Neural progenitor cell (in vitro differentiated cells): ENCODE measurements at places on chromosomes 1 and 21.

DNA sequence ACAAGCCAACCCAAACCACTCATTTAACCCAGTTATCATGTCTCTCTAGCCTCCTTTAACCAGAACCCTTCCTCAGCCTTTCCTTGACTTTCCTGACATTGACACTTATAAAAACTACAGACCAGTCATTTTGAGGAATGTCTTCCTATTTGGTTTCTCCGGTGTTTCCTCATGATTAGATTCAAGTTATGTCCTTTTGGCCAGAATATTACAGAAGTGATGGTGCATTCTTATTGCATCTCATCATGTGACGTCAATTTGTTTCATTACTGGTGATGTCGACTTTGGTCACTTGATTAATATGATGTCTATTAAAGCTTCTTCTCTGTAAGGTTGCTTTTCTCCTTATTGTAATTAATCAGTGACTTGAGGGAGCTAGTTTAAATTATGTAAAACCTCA, 6.1 kb upstream of the RCSD1 start:
- no peak overlapping the region for H3K27ac ChIP-seq
- H3K27me3 ChIP-seq, result peaks cover 17% of the 10 kb centered on the region

GRCh38 chr1:87314091-87314490, 14.6 kb upstream of the LMO4 start:
- no peak for DNase-seq
- H3K4me3 ChIP-seq, result no peak overlapping the region
- H3K4me1 ChIP-seq, result peaks cover 15% of the 10 kb centered on the region
- no peak overlapping the region for H3K27ac ChIP-seq
- H3K36me3 ChIP-seq, result no peaks in the 10 kb centered on the region
- H3K27me3 ChIP-seq, result no peaks in the 10 kb centered on the region

- H3K27me3 ChIP-seq, result no peaks in the 10 kb centered on the region
- no peaks in the 10 kb centered on the region for H3K36me3 ChIP-seq
- peaks cover 8% of the 10 kb centered on the region for H3K4me1 ChIP-seq
- no peak overlapping the region for H3K4me3 ChIP-seq
Observed at GRCh38 chr1:221440658-221441057, 301.2 kb downstream of the DUSP10 start.

- H3K36me3 ChIP-seq, result no peaks in the 10 kb centered on the region
- peaks cover 6% of the 10 kb centered on the region for H3K4me1 ChIP-seq
- DNase-seq, result no peak
- H3K27me3 ChIP-seq, result peaks cover 58% of the 10 kb centered on the region
- H3K4me3 ChIP-seq, result peak overlapping the region; percentile 58
Observed at GRCh38 chr1:67308136-67308535, 463 bp downstream of the IL12RB2 start.

DNA sequence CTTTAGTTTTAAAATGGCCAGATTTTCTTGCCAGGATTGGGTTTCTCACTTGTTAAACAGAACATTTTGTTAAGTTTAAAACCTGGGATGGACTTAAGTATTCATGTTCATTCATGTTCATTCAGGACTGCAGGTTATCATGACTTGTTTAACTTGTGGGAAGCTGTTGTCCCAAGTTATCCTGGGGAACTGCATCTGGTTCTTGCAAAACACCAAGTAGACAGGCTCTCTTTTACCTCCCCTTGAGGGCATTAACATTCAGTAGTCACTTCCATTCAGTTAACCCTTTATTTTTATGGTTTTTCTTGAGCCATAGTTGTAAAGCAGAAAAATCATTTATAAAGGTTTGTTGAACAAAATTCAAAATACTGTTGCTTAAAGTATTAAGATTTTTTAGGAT, 8.1 kb downstream of the SOD1 start:
- DNase-seq, result no peak
- no peaks in the 10 kb centered on the region for H3K27me3 ChIP-seq
- peaks cover 5% of the 10 kb centered on the region for H3K36me3 ChIP-seq
- H3K4me1 ChIP-seq, result no peaks in the 10 kb centered on the region
- no peak overlapping the region for H3K27ac ChIP-seq

DNA sequence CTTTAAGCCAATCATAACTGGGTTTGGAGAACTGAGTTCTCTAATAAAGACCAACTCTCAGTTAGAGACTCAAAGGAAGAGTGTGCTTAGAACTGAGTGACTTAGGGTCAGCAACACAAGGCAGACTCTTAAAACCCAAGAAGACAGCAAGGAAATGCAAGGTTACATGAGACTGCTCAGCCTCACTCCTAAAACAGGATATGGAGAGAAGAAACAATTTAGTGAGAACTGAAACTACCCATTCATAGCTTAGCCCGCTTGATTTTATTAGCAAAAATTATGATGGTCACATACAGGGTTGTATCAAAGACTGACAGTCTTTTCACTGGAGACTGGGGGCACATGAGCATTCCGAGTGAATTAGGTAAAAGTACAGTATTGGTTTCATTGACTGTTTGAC, 78.9 kb upstream of the DMRTA2 start:
- no peak overlapping the region for H3K4me3 ChIP-seq
- H3K27ac ChIP-seq, result no peak overlapping the region
- H3K27me3 ChIP-seq, result no peaks in the 10 kb centered on the region
- DNase-seq, result no peak

- H3K36me3 ChIP-seq, result no peaks in the 10 kb centered on the region
- H3K27me3 ChIP-seq, result no peaks in the 10 kb centered on the region
- peak; percentile 91 for DNase-seq
- no peak overlapping the region for H3K27ac ChIP-seq
Observed at GRCh38 chr1:22930240-22930912, 42.3 kb downstream of the LACTBL1 start.

DNA sequence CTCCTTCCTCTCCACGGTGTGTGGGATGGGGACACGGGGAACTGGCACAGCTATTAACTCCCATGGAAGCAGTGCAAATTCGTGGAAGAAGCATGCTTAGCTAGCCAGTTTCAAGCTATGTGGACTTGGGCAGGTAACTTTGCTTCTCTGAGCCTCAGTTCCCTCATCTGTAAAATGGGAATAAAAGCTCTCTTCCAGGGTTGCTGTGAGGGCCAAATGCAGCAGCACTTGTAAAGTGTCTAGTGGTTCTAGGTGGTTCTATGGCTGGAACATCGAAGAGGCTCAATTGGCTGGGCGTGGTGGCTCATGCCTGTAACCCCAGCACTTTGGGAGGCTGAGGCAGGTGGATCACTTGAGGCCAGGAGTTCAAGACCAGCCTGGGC, 43.3 kb downstream of the DHRS3 start:
- no peaks in the 10 kb centered on the region for H3K27me3 ChIP-seq
- no peaks in the 10 kb centered on the region for H3K4me1 ChIP-seq
- no peak for DNase-seq
- H3K27ac ChIP-seq, result no peak overlapping the region

GRCh38 chr1:44048532-44049215, 17.4 kb upstream of the SLC6A9 start:
- H3K27ac ChIP-seq, result no peak overlapping the region
- H3K4me3 ChIP-seq, result no peak overlapping the region
- peaks cover 5% of the 10 kb centered on the region for H3K4me1 ChIP-seq

- H3K27me3 ChIP-seq, result no peaks in the 10 kb centered on the region
- no peak for DNase-seq
- no peaks in the 10 kb centered on the region for H3K36me3 ChIP-seq
- H3K27ac ChIP-seq, result no peak overlapping the region
- H3K4me1 ChIP-seq, result no peaks in the 10 kb centered on the region
Observed at GRCh38 chr21:40610345-40610744, 236.6 kb downstream of the DSCAM start.

GRCh38 chr1:91700332-91700731, 185.6 kb downstream of the TGFBR3 start:
- no peaks in the 10 kb centered on the region for H3K27me3 ChIP-seq
- H3K4me1 ChIP-seq, result peaks cover 5% of the 10 kb centered on the region
- H3K4me3 ChIP-seq, result no peak overlapping the region
- no peaks in the 10 kb centered on the region for H3K36me3 ChIP-seq

GRCh38 chr1:172107316-172107975, 266.1 kb downstream of the DNM3 start:
- no peaks in the 10 kb centered on the region for H3K36me3 ChIP-seq
- no peaks in the 10 kb centered on the region for H3K4me1 ChIP-seq
- no peaks in the 10 kb centered on the region for H3K27me3 ChIP-seq
- H3K27ac ChIP-seq, result no peak overlapping the region
- H3K4me3 ChIP-seq, result no peak overlapping the region
- DNase-seq, result no peak

DNA sequence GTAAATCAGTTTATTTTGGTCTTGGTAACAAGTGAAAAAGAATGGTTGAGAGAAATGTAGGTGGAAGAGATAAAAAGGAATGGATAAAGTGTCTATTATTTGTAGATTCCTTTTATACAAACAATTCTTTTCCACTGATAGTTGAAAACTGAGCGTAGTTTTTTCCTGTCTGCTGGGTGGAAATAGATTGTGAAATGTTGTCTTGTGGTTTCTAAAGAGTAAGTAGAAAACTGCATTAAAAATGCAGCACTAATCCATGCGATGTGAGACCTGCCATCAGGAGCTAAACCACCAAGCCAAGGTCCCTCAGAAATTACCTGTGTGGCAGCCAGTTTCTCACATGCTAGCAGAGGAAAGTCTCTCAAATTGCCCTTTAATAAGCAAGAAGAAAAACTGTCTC, 103.2 kb upstream of the SLC44A3 start:
- no peaks in the 10 kb centered on the region for H3K36me3 ChIP-seq
- no peak for DNase-seq
- no peaks in the 10 kb centered on the region for H3K4me1 ChIP-seq
- no peak overlapping the region for H3K27ac ChIP-seq
- no peaks in the 10 kb centered on the region for H3K27me3 ChIP-seq
- H3K4me3 ChIP-seq, result no peak overlapping the region

- DNase-seq, result no peak
- no peak overlapping the region for H3K27ac ChIP-seq
- H3K4me3 ChIP-seq, result no peak overlapping the region
- H3K27me3 ChIP-seq, result no peaks in the 10 kb centered on the region
- H3K4me1 ChIP-seq, result peaks cover 6% of the 10 kb centered on the region
Observed at GRCh38 chr1:107172450-107173170, 31.8 kb downstream of the NTNG1 start.
